ENCODE measurements at places on chromosomes 4 and X.

DNA sequence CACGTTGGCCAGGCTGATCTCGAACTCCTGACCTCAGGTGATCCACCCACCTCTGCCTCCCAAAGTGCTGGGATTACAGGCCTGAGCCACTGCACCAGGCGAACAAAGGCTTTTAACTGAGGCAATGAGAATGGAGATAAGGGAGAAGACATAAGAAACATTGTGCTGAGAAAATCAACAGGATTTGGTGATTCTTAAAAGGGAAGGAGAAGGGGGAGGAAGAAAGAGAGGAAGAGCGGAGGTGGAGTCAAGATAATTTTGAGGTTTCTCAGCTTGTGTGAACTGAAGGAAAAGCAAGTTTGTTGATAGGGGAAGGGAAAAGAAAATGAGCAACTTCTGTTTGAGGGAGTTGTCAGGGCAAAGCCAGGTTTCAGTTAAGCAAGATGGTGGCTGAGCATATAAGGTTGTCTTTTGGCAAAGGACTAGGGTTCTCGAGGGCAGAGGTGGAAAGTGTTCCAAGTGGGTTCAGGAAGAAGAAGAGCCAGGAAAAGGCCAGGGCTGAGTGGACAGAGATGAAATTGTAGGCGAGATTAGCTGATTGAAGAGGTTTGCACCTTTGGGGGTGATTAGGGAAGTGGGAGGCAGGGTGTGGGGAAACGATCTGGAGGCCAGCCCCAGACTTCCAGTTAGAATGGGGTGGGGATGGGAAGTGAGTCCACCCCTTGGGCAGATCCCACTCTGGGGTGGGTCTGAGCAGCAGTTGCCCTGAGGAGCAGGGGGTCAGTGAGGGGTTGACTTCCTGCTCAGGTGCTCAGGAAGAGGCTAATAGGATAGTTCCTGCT lies 7.8 kb downstream of the DOCK11 start:
- no peak for DNase-seq

DNA sequence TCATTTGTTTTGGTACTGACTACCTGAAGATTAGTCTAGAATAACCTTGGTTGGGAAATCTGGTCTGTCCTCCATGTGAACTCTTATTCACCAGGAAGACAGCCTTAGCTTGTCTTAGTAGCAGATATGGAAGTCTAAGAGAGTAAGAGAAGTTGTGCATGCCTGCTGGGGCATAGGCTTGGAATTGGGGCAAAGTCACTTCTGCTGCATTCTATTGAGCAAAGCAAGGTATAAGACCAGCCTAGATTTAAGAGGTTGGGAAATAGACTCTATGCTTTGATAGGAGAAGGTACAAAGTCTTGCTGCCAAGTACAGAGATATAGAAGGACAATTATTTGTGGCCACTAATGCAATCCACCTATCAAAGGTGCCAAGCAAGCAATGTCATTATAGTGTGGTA lies 464.0 kb upstream of the BOD1L1 start:
- DNase-seq, result no peak

DNA sequence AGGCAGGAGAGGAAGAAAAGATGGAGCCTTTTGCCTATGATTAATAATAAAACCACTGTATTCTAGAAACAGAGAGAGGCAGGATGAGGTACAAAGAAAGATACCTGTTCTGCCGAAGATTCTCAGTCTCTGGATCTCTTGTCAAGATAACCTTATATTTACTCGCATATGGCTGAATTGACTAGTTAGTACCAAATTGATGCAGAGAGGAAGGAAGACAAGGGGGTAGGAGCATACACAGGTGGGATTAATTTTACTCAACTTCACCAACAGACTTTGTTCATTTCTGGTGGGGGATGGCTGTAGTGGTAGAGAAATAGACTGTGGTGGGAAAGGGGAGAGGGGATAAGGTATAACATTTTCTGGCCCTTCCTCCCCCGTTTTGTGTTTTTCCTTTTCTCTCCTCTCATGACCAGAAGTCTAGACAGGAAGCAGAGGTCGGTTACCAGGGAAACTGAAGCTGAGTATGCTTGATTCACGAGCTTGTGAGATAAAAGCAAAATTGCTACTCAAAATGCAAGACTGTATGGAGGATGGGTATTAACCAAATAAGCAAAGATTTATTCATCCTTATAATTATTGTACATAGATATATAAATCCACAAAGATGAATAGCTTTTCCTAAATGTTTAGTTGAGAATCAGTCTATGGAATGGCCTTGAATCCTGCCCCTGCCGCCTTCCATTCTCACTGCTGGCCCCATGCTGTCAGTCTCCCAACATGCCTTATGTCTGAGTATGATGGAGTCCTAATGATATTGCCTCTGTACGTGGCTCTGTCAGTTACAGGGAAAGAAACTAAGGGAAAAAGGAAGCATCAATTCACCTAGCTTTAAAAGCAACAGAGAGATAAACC lies 17.8 kb upstream of the PAGE2B start:
- DNase-seq, result no peak

- no peak for DNase-seq
Measured at GRCh38 chrX:37076983-37077382, 68.8 kb downstream of the FAM47C start.

DNA sequence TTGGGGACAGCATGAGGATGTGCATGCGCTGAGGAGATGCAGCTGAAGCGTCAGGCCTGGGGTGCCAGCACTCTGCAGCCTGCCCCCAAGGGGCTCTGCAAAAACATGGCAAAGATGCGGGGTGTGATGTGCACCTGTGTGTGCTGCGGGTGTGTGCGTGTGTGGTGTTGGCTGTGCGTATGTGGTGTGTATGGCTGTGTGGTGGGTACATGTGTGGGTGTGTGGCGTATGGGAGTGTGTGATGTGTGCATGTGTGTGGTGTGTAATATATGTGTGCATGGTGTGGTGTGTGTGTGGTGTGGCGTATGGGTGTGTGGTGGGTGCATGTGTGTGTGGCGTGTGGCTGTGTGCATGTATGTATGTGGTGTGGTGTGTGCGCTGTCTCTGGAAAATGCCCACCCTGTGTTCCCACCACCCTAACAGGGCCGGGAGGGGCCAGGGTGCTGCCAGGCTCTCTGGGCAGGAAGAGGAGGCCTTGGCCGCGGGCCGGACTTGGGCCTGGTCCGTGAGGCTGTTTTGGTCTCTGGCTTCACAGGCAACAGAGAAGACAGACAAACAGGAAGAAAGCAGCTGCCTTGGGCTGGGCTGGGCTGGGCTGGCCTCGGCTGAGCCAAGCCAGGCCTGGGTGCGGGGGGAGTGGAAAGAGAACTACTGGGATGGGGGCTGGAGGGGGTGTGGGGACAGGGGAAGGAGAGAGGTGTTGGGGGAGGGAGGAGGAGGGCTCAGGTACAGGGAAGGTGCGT lies 1.1 kb upstream of the AVPR2 start:
- DNase-seq, result no peak

DNA sequence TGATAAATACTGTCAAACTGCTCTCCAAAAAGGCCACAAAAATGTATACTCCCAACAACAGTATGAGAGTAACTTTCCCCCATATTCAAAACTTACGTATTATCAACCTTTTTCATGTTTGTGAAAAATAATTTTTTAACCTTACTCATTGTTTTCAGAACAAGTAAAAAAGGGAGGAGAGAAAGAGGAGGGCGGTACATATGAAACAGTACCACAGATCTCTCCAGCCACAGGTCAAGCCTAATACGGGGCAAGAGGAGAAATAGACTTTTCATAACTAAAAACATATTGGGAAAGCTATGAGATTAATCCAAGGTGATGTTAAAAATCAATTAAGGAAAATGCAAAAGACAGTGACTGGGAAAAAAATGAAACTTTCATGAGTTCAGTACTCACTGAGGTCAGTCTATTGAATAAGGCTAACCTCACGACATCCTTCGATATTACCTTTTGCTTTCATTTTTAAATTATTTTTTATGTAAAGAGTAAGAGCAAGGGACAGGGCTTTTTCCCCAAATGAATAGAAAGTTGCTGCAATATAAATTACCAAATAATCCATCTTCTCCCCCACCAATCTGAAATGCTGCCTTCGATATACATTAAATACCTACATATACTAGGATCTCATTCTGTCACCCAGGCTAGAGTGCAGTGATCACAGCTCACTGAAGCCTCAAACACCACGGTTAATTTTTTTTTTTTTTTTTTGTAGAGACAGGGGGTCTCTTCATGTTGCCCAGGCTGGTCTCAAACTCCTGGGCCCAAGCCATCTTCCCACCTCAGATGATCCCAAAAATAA lies 25.3 kb downstream of the FBXW7 start:
- DNase-seq, result no peak

DNA sequence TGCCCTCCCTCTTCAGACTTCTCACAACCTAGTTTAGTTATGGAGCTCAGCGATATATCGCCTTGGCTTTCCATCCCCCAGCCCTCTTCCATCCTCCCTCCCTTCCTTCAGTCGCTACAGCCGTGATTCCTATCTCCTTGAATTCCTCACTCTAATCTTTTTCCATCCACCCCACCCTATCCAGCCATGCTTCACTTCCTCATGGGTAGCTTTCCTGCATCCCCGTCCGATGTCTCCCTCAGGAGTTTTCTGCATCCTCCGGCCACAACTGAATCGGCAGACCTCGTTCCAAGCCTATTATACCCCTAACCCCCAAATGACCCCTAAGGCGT lies 456 bp downstream of the SNX12 start:
- no peak for DNase-seq

- peak; percentile 69 for DNase-seq
Measured at GRCh38 chr4:179624768-179625181, 2182.5 kb upstream of the AGA start.

- no peak for DNase-seq
Measured at GRCh38 chrX:122941806-122942205, 242.3 kb upstream of the GRIA3 start.

All from skeletal muscle cell (primary cell).